Mesenchymal stem cell (in vitro differentiated cells and primary cell): ENCODE measurements at places on chromosomes 16 and 17.
A peak's percentile ranks its signal among the peaks of the same experiment; 100 is the strongest.

GRCh38 chr16:31455601-31456314, 3.5 kb upstream of the ARMC5 start:
- DNase-seq, result no peak

- no peak for DNase-seq
These were observed 17.5 kb downstream of the FLOT2 start for GRCh38 chr17:28879886-28880571.

GRCh38 chr17:63290351-63290750, 155.8 kb downstream of the CYB561 start:
- DNase-seq, result no peak

- DNase-seq, result no peak
These were observed 14.3 kb upstream of the SCIMP start for GRCh38 chr17:5248821-5249479.

DNA sequence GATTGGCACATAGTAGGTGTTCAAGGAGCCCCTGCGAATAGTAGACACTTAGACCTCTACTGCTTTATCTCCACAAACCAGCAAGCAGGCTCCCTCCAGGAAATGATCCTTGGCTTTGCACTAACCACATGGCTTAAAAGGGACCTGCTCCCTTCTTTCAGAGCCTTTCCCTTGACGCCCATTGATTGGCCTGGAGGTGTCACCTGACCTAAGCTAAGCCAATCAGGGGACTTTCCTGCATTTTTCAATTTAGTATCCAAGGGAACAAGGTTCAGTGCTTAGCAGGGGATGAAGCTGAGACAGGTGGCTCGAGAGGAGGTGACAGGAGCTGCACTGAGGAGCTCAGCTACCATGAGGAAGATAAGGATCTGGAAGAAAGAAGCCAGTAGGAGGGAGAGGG, 52.8 kb downstream of the CLEC19A start:
- no peak for DNase-seq

DNA sequence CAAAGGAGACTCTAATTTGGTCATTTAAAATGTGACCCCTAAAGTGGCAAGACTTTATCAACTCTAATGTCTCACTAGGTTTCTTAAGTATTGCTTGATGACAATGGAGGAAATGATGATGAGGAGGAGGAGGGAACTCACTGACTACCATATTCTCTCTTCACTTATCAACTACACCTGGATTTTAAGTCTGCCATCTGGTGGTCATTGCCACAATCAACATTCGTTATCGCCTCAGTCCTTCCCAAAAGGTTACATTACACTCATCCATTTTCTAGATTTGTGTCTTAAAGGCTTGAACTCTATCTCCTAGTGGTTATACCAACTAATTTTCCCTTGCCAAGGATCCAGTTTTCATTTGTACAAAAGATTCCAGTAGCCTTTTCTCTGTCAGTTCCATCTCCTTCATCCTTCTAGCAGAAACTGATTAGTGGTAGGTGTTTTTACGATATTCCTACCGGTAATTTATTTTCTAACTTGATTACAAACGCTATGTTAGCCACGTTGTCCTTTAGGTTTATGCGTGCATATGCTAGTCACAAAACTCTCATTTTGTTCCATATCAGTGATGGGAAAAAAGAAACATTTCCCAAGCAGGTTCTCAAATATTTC, 114.6 kb upstream of the NOG start:
- peak; percentile 25 for DNase-seq

- DNase-seq, result peak; percentile 15
These were observed 577 bp upstream of the HS3ST2 start for GRCh38 chr16:22813223-22813947.

- DNase-seq, result no peak
These were observed 31.3 kb downstream of the ASIC2 start for GRCh38 chr17:33261820-33262219.

- DNase-seq, result no peak
These were observed 17.5 kb downstream of the EMC8 start for GRCh38 chr16:85781695-85782370.

DNA sequence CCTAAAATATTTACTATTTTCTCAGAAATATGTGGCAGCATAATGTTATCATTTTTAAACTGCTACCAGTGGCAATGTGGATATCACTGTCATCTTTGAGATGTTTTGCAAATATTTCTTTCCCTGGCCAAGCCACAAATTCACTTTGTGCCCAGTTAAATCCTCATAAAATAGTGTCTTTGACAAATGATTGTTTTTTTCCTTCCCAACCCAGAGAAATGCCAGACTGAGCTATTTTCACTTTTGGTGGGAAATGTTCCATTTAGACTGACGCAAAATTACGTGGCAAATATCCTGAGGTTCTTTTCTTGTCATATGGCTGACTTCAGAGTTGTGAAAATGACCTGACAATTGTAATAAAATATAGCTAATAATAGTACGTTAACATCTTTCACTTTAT, 807.0 kb upstream of the SOX9 start:
- DNase-seq, result no peak

- DNase-seq, result peak; percentile 62
These were observed 709 bp downstream of the RAB34 start for GRCh38 chr17:28716740-28717577.

DNA sequence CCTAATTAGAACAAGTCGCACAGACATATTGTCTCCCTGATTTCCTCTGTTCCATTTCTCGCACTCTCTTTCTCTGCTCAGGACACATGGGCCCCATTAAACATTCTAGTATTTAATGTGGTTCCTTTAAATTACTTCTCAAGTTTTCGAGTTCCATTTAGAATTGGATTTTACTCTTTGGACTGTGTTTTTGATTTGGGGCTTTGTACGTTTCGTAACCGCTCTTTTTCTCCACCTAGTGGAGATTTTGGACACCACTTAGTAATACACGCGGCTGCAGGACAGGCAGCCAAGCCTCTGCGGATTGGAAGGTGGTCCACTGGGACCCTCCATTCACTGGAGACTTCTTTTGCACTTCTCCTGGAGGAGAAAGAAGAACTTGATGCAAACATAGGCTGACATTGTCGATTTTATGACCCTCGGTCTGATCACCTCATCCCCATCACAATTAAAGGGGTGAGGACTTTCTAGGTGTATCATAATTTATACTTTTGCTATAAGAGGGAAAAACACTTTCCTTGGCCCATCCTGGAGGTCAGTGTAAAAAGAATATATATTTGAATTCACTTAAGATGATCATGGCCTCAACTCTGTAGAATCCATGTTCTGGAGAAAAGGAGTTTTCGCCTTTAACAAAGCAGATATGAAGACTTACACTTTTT, 85.7 kb downstream of the NOG start:
- DNase-seq, result peak; percentile 57

- DNase-seq, result no peak
These were observed 447.9 kb downstream of the HAPSTR1 start for GRCh38 chr16:9539346-9539745.

- no peak for DNase-seq
These were observed at the start of gene KRT14 for GRCh38 chr17:41586863-41587495. TSS of gene KRT14 (minus strand) at chr17:41586895. CDS start at chr17:41586834, 61 bp downstream.

- peak; percentile 46 for DNase-seq
These were observed 37.2 kb upstream of the RGS9 start for GRCh38 chr17:65099941-65100315.

- no peak for DNase-seq
These were observed 13.0 kb downstream of the MRPL27 start for GRCh38 chr17:50359998-50360461.
